GM18507 (cell line): ENCODE measurements at places on chromosomes 7 and 10.

DNA sequence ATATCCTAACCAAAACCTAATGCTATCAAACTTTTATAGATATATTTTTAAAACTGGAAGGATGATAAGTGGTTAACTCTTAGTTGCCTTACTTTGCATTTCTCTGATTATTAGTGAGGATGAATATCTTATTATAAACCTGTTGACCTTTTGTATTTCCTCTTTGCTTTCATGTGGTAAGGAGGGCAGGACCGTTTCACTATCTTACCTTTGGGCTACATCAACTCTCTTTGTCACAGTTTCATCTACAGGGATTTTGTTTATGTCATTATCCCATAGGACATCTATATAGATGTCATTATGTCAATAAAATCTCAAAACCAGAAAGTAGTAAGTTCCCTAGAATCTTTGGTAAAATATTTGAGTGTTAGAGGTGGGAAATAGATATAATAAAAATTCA lies 219.3 kb downstream of the THSD7A start:
- DNase-seq, result no peak

GRCh38 chr7:101094376-101094775 lies 9.1 kb downstream of the TRIM56 start:
- DNase-seq, result no peak

- no peak for DNase-seq
Observed at GRCh38 chr10:121860810-121861209, 67.0 kb downstream of the ATE1 start.

DNA sequence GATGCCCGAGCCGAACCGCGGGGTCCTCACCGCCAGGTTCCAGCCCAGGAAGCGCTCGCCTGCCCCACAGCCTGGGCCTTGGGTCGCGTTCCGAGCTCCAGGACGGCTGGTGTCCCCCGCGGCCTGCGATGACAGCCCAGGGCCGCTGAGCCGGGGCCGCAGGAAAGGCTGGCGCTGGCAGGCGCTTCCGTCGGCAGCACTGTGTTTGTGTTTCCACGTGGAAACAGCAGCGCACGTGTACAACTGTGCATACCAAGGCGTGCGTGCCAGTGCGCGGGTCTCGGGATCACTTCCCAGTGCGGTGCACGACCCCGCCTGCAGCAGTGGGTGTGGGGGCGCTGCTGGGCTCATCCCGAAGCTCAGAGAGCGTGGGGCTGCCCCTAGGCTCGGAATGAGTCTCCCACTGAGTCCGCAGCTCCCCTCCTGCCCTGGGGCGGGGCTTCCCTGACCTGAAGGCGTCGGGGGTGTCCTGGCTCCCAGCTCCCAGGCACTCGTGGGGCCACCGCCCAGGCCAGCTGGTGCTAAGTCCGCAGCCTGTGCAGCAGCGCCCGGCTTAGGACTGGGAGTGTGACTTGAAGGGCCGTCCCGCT lies 17.2 kb downstream of the AP5Z1 start:
- no peak for DNase-seq
